ENCODE measurements at places on chromosomes 12 and 14. TPM values are rescaled to one million over a fixed set of nuclear protein-coding genes. Genes with fewer than 3 reads are reported as not detected.

GRCh38 chr12:50101663-50102062 is 2.1 kb upstream of the GPD1 start:
- H3K36me3 ChIP-seq = no peaks in the 10 kb centered on the region
- peaks cover 9% of the 10 kb centered on the region for H3K27me3 ChIP-seq
- H3K4me1 ChIP-seq = peaks cover 1% of the 10 kb centered on the region

- peaks cover 3% of the 10 kb centered on the region for H3K36me3 ChIP-seq
- peaks cover 15% of the 10 kb centered on the region for H3K4me1 ChIP-seq
- no peaks in the 10 kb centered on the region for H3K27me3 ChIP-seq
- no peak for DNase-seq
These were observed 151.7 kb upstream of the FUT8 start for GRCh38 chr14:65260786-65261185.

GRCh38 chr14:77989441-77989991 is 180.7 kb upstream of the NRXN3 start:
- no peak for DNase-seq
- no peak overlapping the region for H3K4me3 ChIP-seq
- no peaks in the 10 kb centered on the region for H3K27me3 ChIP-seq
- H3K27ac ChIP-seq = no peak overlapping the region

GRCh38 chr12:106039242-106039641 is 99.5 kb downstream of the NUAK1 start:
- no peak for DNase-seq
- no peak overlapping the region for H3K27ac ChIP-seq
- peaks cover 16% of the 10 kb centered on the region for H3K27me3 ChIP-seq
- H3K4me1 ChIP-seq = no peaks in the 10 kb centered on the region
- no peak overlapping the region for H3K4me3 ChIP-seq
- H3K36me3 ChIP-seq = no peaks in the 10 kb centered on the region

DNA sequence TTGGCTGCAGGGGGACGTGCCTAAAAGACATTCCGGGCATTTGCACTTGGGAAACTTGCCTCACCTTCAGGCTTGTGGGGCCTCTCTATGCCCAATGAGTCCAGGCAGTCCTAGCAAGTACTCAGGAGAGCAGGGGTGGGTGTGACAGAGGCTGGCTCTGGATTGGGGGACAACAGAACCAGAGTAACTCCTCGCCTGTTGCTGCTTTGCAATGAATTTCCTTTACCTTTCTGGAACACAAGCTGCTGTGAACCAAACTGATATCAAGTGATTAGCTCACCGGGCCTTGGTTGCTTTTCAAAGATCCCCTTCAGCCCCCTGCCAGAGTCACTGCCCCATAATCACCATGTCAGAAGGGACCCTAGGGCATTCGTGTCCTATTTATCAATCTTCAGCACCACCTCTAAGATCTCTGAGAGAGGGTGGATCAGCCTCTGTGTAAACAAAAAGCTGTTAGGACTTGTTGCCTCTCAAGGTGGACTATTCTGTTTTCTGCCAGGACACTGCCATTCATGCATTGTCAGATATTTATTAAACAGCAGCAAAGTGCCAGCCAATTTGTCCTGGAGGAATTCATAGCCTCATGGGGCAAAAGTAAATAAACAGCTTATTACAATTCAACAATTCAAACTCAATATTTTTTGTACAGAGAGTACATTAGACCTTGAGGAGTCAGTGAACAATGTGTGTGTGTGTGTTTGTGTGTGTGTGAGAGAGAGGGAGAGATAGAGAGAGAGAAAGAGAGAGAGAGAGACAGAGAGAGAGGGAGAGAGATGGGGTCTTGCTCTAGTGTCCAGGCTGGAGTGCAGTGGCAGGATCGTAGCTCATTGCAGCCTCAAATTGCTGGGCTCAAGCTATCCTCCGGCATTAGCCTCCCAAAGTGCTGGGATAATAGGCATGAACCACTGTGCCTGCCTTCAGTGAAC is 11.3 kb downstream of the NFATC4 start:
- H3K4me1 ChIP-seq = no peaks in the 10 kb centered on the region
- no peaks in the 10 kb centered on the region for H3K27me3 ChIP-seq
- no peak for DNase-seq
- no peak overlapping the region for H3K27ac ChIP-seq

DNA sequence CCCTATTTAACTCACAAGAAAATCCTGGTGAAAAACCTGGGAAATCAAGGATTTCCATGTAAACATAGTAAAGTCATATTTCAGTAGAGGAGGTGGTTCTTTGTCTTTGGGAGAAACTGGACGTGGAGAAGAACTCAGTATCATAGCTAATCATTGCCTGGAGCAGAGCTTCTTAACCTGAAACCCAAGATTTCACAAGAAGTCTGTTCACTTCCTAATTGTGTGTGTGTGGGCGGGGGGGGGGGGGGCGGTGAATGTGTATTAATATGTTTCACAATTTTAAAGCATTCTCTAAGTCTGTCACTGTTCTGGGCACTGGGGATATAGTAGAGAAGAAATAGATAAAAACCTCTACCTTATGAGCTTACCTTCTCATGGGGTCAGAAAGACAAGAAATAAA is 96.7 kb upstream of the PPP4R3A start:
- no peak overlapping the region for H3K27ac ChIP-seq
- no peak overlapping the region for H3K4me3 ChIP-seq
- H3K36me3 ChIP-seq = peaks cover 5% of the 10 kb centered on the region
- no peaks in the 10 kb centered on the region for H3K4me1 ChIP-seq

DNA sequence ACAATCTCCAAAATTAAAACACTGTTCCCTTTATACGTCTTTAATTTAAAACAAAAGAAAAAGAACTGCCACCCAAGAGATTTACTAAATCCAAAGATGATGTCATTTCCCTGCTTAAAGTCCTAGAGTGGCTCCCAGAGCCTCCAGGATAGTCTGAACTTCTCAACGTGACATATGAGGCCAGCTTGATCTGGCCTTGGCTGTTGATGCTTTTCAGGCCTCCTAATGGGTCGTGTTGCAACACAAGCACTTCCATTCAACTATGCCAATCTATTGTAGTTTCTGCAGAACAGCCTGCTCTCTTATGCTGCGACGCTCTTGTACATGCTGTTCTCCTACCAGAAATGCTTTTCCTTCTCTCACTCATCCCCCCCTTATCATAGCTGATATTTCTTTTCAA is 35.7 kb downstream of the LGR5 start:
- peaks cover 18% of the 10 kb centered on the region for H3K27me3 ChIP-seq
- no peak overlapping the region for H3K4me3 ChIP-seq
- no peak overlapping the region for H3K27ac ChIP-seq
- no peaks in the 10 kb centered on the region for H3K4me1 ChIP-seq
- no peak for DNase-seq
- no peaks in the 10 kb centered on the region for H3K36me3 ChIP-seq

DNA sequence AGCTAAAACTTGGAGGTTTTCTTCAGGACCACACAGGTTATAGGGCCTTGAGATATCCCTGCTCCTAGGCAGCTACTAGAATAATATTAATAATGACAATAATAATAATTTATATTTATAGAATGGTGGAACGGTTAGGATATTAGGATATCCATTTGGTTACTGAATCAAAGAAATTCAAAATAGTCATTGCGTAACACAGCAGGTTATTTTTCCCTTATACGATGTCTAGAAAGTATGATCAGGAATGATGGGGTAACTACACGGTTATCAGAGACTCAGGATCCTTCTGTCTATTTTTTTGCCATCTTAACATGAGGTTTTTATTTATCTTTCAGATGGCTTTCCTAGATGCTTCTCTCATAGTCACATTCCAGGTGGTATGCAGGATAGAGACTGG is 39.0 kb downstream of the NEUROD4 start:
- no peak overlapping the region for H3K4me3 ChIP-seq
- no peaks in the 10 kb centered on the region for H3K36me3 ChIP-seq
- no peaks in the 10 kb centered on the region for H3K4me1 ChIP-seq
- DNase-seq = no peak

DNA sequence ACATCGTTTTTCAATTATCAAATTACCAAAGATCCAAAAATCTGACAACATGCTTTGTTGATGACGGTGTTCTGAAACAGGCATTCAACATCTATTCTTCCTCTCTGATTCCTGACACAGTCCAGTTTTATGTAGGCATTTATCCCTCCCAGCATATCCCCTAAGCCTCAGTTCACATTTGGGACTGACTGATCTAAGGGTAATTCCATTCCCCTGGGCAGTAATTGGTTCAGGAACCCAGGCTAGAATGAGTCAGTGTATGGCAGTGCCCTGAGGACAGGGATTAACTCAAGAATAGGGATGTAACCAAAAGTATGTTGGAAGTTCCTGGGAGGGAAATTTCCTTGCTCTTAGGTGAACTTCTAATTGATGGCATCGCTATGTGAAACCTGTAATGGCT is 10.3 kb upstream of the PCNX1 start:
- no peak overlapping the region for H3K27ac ChIP-seq
- no peak for DNase-seq
- peaks cover 2% of the 10 kb centered on the region for H3K27me3 ChIP-seq

- no peaks in the 10 kb centered on the region for H3K4me1 ChIP-seq
- H3K27ac ChIP-seq = no peak overlapping the region
- no peaks in the 10 kb centered on the region for H3K27me3 ChIP-seq
- H3K36me3 ChIP-seq = no peaks in the 10 kb centered on the region
These were observed 827.6 kb downstream of the C12orf50 start for GRCh38 chr12:87201598-87201997.

Gene RNU4-1
- total RNA-seq = 519 TPM

Gene RAD9B
- total RNA-seq = 2.7 TPM

Gene CMA1
- total RNA-seq = not detected
